T-helper 2 cell treated with Interferon-gamma antibody and Interleukin-4, amounts not matched to agents 5 μg/mL and 100 μg/mL, for 36 hours (primary cell): ENCODE measurements at places on chromosomes 16 and 17.
A peak's percentile ranks its signal among the peaks of the same experiment; 100 is the strongest.

DNA sequence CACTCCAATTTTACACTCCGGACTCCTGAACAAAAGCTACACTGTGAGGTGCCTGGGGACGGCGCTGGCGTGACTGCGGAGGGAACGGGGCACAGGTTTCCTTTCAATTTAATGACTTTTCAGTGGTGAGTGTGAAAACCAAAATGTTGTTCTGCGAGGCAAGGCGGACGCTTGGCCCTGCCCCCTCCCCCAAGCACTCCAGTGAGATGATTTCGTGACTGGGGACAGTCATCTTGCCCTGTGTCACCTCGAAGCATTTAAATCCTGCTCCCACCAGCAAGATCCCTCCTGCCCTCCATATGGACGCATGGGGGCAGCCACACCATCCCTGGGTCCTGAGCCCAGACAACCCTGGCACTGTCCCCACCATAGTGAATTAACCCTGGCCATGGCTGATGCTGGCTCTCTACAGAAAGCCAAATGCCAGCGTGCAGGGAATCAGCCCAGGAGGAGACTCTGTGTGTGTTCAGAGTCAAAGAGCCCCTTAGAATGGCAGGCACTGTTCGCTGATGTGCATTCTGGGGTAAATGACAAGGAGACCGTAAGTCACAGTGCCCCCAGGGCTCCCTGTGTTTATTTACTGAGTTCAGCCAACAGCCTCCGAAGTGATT, 41.0 kb downstream of the C16orf95 start:
- peak overlapping the region; percentile 25 for H3K4me3 ChIP-seq
- H3K27me3 ChIP-seq = no peaks in the 10 kb centered on the region
- no peak for DNase-seq
- no peak overlapping the region for H3K27ac ChIP-seq
- peaks cover 14% of the 10 kb centered on the region for H3K4me1 ChIP-seq

GRCh38 chr16:73408311-73408710, 360.4 kb upstream of the ZFHX3 start:
- H3K36me3 ChIP-seq = no peaks in the 10 kb centered on the region
- H3K4me1 ChIP-seq = no peaks in the 10 kb centered on the region
- DNase-seq = no peak

GRCh38 chr16:50457979-50458491, 89.2 kb upstream of the BRD7 start:
- no peak overlapping the region for H3K27ac ChIP-seq
- no peak for DNase-seq
- H3K36me3 ChIP-seq = no peaks in the 10 kb centered on the region
- H3K27me3 ChIP-seq = no peaks in the 10 kb centered on the region

DNA sequence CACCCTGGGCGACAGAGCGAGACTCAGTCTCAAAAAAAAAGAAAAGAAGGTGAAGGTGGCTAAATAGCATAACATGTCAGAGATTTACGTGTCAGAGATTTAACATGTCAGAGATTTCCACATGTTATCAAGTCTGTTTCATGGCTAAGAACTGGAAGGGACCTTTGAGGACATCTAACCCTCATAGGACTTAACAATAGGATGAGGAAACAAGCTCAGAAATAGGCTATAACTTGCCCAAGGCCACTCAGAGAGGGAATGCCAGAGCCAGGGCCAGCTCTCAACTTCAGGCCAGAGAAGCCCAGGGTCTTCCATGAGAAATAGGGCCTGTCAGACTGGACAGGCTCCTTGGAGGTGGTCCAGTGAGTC, 26.8 kb upstream of the ZNF629 start:
- H3K4me3 ChIP-seq = peak overlapping the region; percentile 96
- no peaks in the 10 kb centered on the region for H3K36me3 ChIP-seq
- H3K27me3 ChIP-seq = no peaks in the 10 kb centered on the region
- no peak for DNase-seq
- H3K27ac ChIP-seq = peak overlapping the region; percentile 83
- peaks cover 11% of the 10 kb centered on the region for H3K4me1 ChIP-seq

DNA sequence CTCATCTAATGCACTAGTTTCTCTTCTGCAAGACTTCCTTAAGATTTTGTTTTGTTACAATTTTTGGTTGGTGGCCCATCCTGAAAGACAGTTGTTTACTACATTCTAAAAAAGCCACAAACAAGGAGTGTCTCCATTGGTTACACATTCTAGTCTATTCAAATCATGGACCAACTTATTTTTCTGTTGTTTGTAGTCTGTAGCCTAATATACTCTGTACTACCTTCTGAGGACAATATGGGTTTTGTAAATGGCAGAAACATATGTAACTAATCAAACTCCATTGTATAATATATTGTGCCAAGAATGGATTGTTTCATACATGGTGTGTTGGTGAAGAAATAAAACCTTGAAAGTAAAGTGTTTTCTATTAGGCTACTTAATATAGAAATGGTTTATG, 79.5 kb upstream of the DHX40 start:
- peaks cover 24% of the 10 kb centered on the region for H3K27me3 ChIP-seq
- no peak for DNase-seq
- peaks cover 7% of the 10 kb centered on the region for H3K4me1 ChIP-seq
- no peak overlapping the region for H3K27ac ChIP-seq
- no peak overlapping the region for H3K4me3 ChIP-seq

DNA sequence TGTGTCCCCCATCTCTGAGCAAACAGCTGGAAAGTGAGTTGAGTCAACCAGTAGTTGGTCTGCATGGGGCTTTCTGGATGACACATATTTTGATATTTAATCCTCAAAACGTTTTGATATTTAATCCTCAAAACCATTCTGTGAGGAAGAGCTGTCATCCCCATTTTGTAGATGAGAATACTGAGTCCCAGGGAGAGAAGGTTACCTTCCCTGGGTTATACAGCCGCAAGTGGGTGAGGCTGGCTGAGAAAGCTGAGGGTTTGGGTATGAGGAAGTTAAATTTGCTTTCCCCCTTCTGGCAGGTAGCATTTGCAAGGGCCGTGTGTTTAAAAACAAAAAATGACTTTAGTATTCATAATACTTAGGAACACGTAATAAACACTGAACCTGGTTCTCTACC, 447.2 kb downstream of the XYLT1 start:
- no peak overlapping the region for H3K27ac ChIP-seq
- no peak for DNase-seq
- peaks cover 2% of the 10 kb centered on the region for H3K27me3 ChIP-seq
- H3K36me3 ChIP-seq = peaks cover 2% of the 10 kb centered on the region

DNA sequence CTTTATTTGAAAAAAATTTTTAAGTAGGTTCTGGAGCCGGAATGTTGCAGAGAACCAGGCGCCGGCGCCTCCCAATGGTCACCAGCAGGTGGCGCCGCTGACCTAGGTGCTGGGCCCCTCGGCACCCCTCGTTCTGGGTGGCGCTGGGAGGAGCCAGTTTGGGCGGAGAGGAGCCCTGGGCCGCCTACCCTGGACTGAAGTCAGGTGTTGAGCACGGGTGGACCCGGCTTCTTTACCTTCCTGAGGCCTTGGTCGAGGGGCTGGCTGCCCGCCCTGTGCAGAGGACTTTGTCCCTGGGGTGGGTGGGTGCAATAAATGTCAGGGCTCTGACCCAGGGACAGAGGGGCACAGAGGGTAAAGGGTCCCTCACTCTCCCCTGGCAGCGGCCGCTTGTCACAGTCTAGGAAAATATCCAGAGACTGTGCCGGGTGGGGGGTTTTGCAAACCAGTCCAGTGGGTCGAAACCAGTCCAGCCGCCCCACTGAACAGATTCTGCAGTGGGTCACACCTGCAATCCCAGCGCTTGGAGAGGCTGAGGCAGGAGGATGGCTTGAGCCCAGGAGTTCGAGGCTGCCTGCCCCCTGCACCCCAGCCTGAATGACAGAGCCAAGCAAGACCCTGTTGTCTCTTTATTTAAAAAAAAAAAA, 30.1 kb upstream of the TNFRSF13B start:
- H3K27ac ChIP-seq = no peak overlapping the region
- peak; percentile 62 for DNase-seq
- no peaks in the 10 kb centered on the region for H3K36me3 ChIP-seq
- H3K27me3 ChIP-seq = peaks cover 6% of the 10 kb centered on the region
- H3K4me1 ChIP-seq = peaks cover 1% of the 10 kb centered on the region

DNA sequence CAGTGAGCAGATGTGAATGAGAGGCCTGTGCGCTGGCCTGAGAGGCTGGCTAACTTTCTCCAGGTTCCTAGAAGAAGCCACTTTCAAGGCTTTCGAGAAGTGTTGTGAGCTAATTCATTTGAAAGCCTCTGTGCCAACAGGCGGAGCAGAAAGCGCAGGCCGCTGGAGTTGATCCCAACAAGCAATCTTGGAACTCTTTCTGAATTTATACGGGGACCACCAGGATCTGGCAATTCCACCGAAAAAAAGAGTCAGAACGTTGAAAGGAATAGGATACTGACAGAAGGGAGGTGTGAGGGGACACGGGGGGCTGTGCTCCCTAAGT, 71.3 kb upstream of the METRNL start:
- H3K27me3 ChIP-seq = no peaks in the 10 kb centered on the region
- no peak overlapping the region for H3K27ac ChIP-seq
- DNase-seq = no peak
- peaks cover 16% of the 10 kb centered on the region for H3K36me3 ChIP-seq
- peaks cover 3% of the 10 kb centered on the region for H3K4me1 ChIP-seq

DNA sequence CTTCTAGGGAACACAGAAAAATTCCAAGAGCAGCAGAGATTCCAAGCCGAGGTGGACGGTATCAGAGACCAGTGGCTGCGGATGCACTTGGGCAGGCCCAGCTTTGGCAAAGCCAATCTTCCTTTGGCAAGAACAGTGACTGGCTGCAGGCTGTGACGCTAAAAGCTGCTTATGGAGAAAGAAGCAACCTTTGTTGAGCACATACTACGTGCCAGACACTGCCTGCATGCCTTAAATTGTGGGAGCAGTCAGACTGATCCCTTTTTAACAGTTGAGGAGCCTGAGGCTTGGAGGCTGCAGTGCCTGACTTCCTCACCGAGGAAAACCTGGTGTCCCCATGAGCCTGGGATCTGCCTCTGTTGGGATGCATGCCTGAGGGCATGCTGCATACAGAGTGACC, 69.0 kb upstream of the AMZ2 start:
- no peak overlapping the region for H3K4me3 ChIP-seq
- H3K27ac ChIP-seq = no peak overlapping the region
- no peaks in the 10 kb centered on the region for H3K27me3 ChIP-seq
- peaks cover 2% of the 10 kb centered on the region for H3K36me3 ChIP-seq
- H3K4me1 ChIP-seq = peaks cover 34% of the 10 kb centered on the region

DNA sequence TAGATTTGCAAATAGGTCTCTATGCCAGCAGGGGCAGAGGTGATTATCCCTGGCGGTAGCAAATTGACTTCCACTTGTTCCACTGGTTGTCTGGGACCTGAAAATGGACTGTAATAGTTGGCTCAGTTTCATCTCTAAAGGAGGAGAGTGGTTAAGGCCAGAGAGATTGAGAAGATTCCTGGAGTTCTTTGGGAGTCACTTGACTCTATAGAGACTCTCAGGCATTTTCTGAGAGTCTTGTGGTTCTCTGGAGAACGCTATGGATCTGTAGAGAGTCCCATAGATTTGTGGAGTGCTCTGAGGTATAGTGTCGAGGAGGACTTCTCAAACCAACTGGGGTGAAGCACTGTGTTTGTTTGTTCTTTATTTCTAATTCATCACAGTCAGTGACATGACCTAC, 8.9 kb upstream of the PMP22 start:
- no peak overlapping the region for H3K27ac ChIP-seq
- DNase-seq = no peak
- H3K36me3 ChIP-seq = no peaks in the 10 kb centered on the region

GRCh38 chr17:38540514-38541045, 65.2 kb downstream of the SRCIN1 start:
- no peak for DNase-seq
- no peak overlapping the region for H3K4me3 ChIP-seq
- H3K27me3 ChIP-seq = peaks cover 3% of the 10 kb centered on the region
- no peaks in the 10 kb centered on the region for H3K36me3 ChIP-seq
- no peaks in the 10 kb centered on the region for H3K4me1 ChIP-seq

- H3K27ac ChIP-seq = no peak overlapping the region
- no peaks in the 10 kb centered on the region for H3K27me3 ChIP-seq
- H3K4me1 ChIP-seq = peaks cover 2% of the 10 kb centered on the region
- DNase-seq = no peak
- no peak overlapping the region for H3K4me3 ChIP-seq
Measured at GRCh38 chr16:21702276-21702675, 38.5 kb downstream of the OTOA start.

GRCh38 chr17:67606471-67606870, 111.3 kb upstream of the NOL11 start:
- H3K4me1 ChIP-seq = no peaks in the 10 kb centered on the region
- H3K27ac ChIP-seq = no peak overlapping the region
- H3K27me3 ChIP-seq = no peaks in the 10 kb centered on the region
- H3K4me3 ChIP-seq = no peak overlapping the region
- DNase-seq = no peak

- no peaks in the 10 kb centered on the region for H3K27me3 ChIP-seq
- no peak overlapping the region for H3K27ac ChIP-seq
- no peak overlapping the region for H3K4me3 ChIP-seq
- H3K4me1 ChIP-seq = no peaks in the 10 kb centered on the region
- no peaks in the 10 kb centered on the region for H3K36me3 ChIP-seq
- no peak for DNase-seq
Measured at GRCh38 chr16:81940781-81941560, 70.3 kb downstream of the SDR42E1 start.

DNA sequence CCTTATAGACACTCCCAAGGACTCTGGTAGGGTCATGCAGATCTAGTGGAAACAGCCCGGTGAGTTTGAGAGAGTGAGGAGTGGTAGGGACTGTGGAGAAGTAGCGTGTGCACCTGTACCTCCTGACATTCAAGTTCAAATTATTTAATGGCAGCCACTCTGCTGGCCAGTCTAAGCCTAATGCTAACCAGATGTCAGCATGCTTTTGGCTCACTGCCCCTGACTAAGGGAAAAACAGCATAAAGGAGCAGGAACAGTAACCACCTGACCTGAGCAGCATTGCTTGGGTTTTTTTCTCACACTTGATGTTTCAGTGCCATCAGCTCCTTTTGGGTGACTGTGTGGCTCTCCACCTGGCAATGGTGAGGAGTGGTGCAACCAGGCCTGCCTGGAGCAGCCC, 23.8 kb upstream of the SLC12A3 start:
- peaks cover 40% of the 10 kb centered on the region for H3K36me3 ChIP-seq
- H3K27ac ChIP-seq = no peak overlapping the region
- no peak overlapping the region for H3K4me3 ChIP-seq
- DNase-seq = no peak
- H3K4me1 ChIP-seq = no peaks in the 10 kb centered on the region
